IMR-90 (cell line): ENCODE measurements at places on chromosomes 13 and 19. TPM values are rescaled to one million over a fixed set of nuclear protein-coding genes. Genes with fewer than 3 reads are reported as not detected.

DNA sequence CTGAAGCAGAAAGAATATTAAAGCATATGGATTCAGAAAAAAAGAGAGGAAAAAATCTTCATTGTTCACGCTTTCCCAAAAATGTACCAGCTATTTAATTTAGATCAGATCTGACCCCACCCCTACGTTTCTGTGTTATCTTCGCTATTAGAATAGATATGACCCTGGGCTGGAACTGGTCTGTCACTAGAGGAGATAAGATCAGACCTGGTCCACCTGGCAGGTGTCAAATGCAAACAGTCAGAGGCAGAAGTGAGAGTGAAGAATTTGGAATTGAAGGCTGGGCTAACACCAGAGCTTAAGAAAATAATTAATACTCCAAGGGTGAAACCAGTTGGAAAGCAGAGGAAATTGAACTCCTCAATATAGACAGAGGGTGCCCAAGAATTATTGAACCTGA is 30.0 kb upstream of the MBNL2 start:
- peaks cover 13% of the 10 kb centered on the region for H3K4me1 ChIP-seq
- no peak for DNase-seq
- H3K27ac ChIP-seq, result no peak overlapping the region
- no peaks in the 10 kb centered on the region for H3K27me3 ChIP-seq
- no peaks in the 10 kb centered on the region for H3K36me3 ChIP-seq
- H3K4me3 ChIP-seq, result no peak overlapping the region

The RXFP2 gene
- not detected in 2 replicates for polyA plus RNA-seq

GRCh38 chr19:47209319-47210179 is 21.4 kb downstream of the BBC3 start:
- DNase-seq, result peak; percentile 76
- H3K4me3 ChIP-seq, result no peak overlapping the region
- no peaks in the 10 kb centered on the region for H3K27me3 ChIP-seq

- H3K4me3 ChIP-seq, result no peak overlapping the region
- no peak for DNase-seq
- no peaks in the 10 kb centered on the region; the same call in 1 of the 2 replicates for H3K27me3 ChIP-seq
Measured at GRCh38 chr13:42885325-42885724, 103.9 kb downstream of the FAM216B start.

The DACH1 gene
- polyA plus RNA-seq, result not detected in 2 replicates

- H3K36me3 ChIP-seq, result peaks cover 87% of the 10 kb centered on the region
- no peak overlapping the region for H3K4me3 ChIP-seq
- H3K4me1 ChIP-seq, result peaks cover 10% of the 10 kb centered on the region; the same call in 1 of the 2 replicates
- DNase-seq, result peak; percentile 40
Measured at GRCh38 chr19:38839816-38840582, 8.4 kb upstream of the ECH1 start.

DNA sequence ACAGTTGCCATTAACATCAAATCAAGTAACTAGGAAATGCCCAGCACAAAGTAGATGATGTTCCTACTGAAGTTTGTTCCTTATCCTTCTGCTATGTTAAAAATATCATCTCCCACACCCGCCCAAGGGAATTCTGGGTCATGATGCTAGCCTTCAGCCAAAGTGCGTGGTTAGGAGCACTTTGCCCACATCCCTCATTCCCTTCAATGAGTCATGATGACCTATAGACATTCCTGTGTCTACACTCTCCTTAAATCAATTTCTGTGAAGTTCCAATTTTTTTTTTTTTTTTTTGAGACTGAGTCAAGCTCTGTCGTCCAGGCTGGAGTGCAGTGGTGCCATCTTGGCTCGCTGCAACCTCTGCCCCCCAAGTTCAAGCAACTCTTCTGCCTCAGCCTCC is 17.0 kb downstream of the RXFP2 start:
- H3K27me3 ChIP-seq, result no peaks in the 10 kb centered on the region
- H3K4me3 ChIP-seq, result no peak overlapping the region
- no peaks in the 10 kb centered on the region for H3K36me3 ChIP-seq

DNA sequence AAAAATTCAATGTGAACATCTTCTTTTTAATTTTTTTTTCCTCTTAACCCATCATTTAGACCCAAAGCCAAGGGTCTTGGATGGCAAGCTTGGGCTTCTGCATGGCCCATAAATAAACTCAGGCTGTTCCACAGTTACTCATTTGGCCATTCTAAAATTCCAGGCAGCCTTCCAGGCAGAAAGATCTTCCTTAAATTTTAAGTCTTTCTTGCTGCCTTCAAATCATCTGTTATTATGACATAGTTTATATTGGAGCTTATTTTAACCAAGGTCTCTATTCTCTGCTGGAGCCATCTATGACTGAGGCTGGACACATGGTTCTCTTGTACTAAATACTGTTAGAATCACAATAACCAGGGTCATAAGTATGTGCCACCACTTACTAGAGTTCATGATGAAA is 317.3 kb upstream of the MAB21L1 start:
- no peaks in the 10 kb centered on the region for H3K27me3 ChIP-seq
- no peak overlapping the region for H3K27ac ChIP-seq
- no peak for DNase-seq
- H3K4me1 ChIP-seq, result peaks cover 2% of the 10 kb centered on the region
- H3K36me3 ChIP-seq, result no peaks in the 10 kb centered on the region
- H3K4me3 ChIP-seq, result no peak overlapping the region

The ZNF560 gene
- 0.33 and 0.36 TPM in 2 replicates for polyA plus RNA-seq

DNA sequence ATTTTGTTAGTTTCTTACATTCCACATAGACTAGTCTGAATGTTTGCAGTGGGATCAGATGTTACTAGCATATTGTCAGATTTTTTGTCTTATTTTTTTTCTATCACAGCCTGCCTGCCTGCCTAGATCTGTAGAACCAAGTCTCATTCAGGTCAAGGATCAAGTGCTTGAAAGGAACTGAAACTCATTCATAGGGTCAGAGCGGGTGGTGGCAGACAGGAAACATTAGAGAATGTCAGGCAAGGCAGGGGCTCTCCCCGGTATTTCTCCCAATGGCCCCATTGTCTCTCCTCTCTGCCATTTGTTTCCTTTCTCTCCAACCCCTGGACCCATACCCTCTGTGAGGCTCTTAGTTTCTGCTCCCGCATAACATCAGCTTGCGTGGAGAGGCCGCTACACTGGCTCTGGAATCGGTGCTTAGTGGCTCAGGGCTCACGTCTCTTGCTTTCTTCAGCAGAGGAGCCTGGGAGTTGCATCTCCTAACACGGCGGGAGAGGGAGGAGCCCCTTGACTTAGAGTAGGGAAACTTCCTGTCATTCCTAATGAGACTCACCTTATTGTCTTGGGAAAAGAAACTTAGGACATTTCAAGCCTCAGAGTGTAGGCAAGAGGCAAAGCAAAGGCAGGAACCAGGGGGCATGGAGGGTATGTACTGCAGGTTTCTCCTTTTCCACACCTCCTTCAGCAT is 35.6 kb upstream of the SPATA13 start:
- H3K36me3 ChIP-seq, result no peaks in the 10 kb centered on the region
- no peaks in the 10 kb centered on the region; the same call in 1 of the 2 replicates for H3K27me3 ChIP-seq
- H3K27ac ChIP-seq, result no peak overlapping the region
- peak; percentile 28 for DNase-seq
- peaks cover 9% of the 10 kb centered on the region; the same call in 1 of the 2 replicates for H3K4me1 ChIP-seq

GRCh38 chr13:76016799-76017400 is 380.8 kb downstream of the LMO7 start:
- no peak overlapping the region for H3K27ac ChIP-seq
- H3K36me3 ChIP-seq, result no peaks in the 10 kb centered on the region
- peak; percentile 23 for DNase-seq
- no peak overlapping the region for H3K4me3 ChIP-seq
- H3K4me1 ChIP-seq, result peaks cover 6% of the 10 kb centered on the region
- no peaks in the 10 kb centered on the region for H3K27me3 ChIP-seq

GRCh38 chr13:97257800-97258799 is 36.0 kb downstream of the MBNL2 start:
- peak; percentile 90 for DNase-seq
- no peak overlapping the region for H3K4me3 ChIP-seq
- H3K36me3 ChIP-seq, result no peaks in the 10 kb centered on the region
- no peaks in the 10 kb centered on the region for H3K27me3 ChIP-seq
- H3K4me1 ChIP-seq, result peaks cover 54% of the 10 kb centered on the region
- peak overlapping the region; percentile 86 for H3K27ac ChIP-seq

GRCh38 chr13:83536941-83537340 is 345.3 kb downstream of the SLITRK1 start:
- no peak for DNase-seq
- H3K27ac ChIP-seq, result no peak overlapping the region
- no peak overlapping the region for H3K4me3 ChIP-seq
- H3K4me1 ChIP-seq, result no peaks in the 10 kb centered on the region
- H3K36me3 ChIP-seq, result no peaks in the 10 kb centered on the region
